Thoracic aorta (tissue), 2 donors: ENCODE measurements at places on chromosomes 5 and 9. TPM values are rescaled to one million over a fixed set of nuclear protein-coding genes. Genes with fewer than 3 reads are reported as not detected.

Gene HTR4
- 7.8 TPM for total RNA-seq

- no peak for DNase-seq
- H3K4me3 ChIP-seq, result peak overlapping the region; percentile 33
- no peaks in the 10 kb centered on the region for H3K27me3 ChIP-seq
- peaks cover 4% of the 10 kb centered on the region for H3K36me3 ChIP-seq
- peaks cover 33% of the 10 kb centered on the region for H3K4me1 ChIP-seq
Measured at GRCh38 chr5:102911973-102912372, 156.9 kb downstream of the PAM start.

Gene FCHO2
- 34.4 TPM for total RNA-seq

GRCh38 chr5:57172466-57173318, 1.2 kb upstream of the GPBP1 start:
- no peaks in the 10 kb centered on the region for H3K36me3 ChIP-seq
- H3K27ac ChIP-seq, result peak overlapping the region; percentile 98
- DNase-seq, result peak; percentile 21
- H3K4me3 ChIP-seq, result peak overlapping the region; percentile 86
- H3K27me3 ChIP-seq, result no peaks in the 10 kb centered on the region

DNA sequence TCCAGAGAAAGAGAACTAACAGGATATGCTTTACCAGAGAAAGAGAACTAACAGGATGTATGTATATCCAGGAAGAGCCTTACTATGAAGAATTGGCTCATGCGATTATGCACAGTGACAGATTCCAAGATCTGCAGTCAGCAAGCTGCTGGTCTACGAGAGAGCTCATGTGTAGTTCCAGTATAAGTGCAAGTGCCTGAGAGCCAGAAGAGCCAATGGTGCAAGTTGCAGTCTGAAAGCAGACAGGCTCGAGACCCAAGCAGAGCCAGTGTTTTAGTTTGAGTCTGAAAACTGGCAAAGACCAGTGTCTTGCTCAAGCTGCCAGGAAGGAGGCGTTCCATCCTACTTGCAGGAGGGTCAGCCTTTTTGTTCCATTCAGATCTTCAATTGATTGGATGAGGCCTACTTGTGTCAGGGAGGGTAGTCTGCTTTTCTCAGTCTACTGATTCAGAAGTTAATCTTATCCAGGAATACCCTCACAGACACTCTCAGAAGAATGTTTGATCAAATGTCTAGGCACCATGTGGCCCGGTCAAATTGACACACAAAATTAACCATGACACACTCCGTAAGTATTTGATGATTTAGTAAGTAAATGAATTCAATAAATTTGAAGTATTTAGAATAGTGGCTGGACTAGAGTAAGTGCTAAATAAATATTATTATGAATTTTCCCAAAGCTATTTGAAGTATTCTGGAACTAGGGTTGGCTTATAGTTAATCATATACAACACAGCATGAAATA, 372.1 kb upstream of the SGCD start:
- H3K36me3 ChIP-seq, result no peaks in the 10 kb centered on the region
- no peaks in the 10 kb centered on the region for H3K27me3 ChIP-seq
- no peak overlapping the region for H3K4me3 ChIP-seq
- no peak for DNase-seq
- peak overlapping the region; percentile 52 for H3K27ac ChIP-seq
- H3K4me1 ChIP-seq, result no peaks in the 10 kb centered on the region

Gene NRARP
- 8.5 TPM for total RNA-seq

GRCh38 chr5:64876203-64876602, 107.5 kb downstream of the CWC27 start:
- no peak overlapping the region for H3K27ac ChIP-seq
- H3K4me1 ChIP-seq, result no peaks in the 10 kb centered on the region
- no peak for DNase-seq

Gene RECK
- 30.5 TPM for total RNA-seq

DNA sequence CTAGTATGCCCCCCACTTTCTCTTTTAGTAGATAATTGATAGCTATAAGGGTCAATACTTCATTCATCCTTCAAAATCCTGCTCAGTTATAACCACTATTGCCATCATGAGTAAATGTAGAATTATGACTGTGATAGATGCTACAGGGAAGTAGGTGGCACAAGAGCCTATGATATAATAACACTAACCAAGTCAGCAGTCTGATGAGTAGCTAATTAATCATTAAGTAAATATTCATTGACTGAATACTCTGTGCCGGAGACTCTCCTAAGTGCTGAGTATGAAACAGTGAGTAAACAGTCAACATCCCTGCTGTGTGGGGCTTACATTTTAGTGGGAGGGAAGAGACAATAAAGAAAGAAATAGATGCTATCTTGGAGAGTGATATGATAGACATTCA, 430.3 kb upstream of the ZNF462 start:
- no peaks in the 10 kb centered on the region for H3K4me1 ChIP-seq
- H3K4me3 ChIP-seq, result no peak overlapping the region
- no peaks in the 10 kb centered on the region for H3K36me3 ChIP-seq
- no peak for DNase-seq
- no peaks in the 10 kb centered on the region for H3K27me3 ChIP-seq

Gene C7
- total RNA-seq, result 105 TPM

- no peak overlapping the region for H3K4me3 ChIP-seq
- no peaks in the 10 kb centered on the region for H3K36me3 ChIP-seq
- DNase-seq, result no peak
- no peaks in the 10 kb centered on the region for H3K4me1 ChIP-seq
- no peaks in the 10 kb centered on the region for H3K27me3 ChIP-seq
- H3K27ac ChIP-seq, result no peak overlapping the region
Measured at GRCh38 chr5:43859309-43859708, 256.3 kb downstream of the NNT start.

GRCh38 chr5:119398727-119399466, 43.1 kb downstream of the TNFAIP8 start:
- H3K27ac ChIP-seq, result peak overlapping the region; percentile 8
- no peak overlapping the region for H3K4me3 ChIP-seq
- peaks cover 28% of the 10 kb centered on the region for H3K4me1 ChIP-seq
- peak; percentile 44 for DNase-seq
- no peaks in the 10 kb centered on the region for H3K27me3 ChIP-seq
- H3K36me3 ChIP-seq, result no peaks in the 10 kb centered on the region

- DNase-seq, result peak; percentile 2
- H3K36me3 ChIP-seq, result no peaks in the 10 kb centered on the region
- no peak overlapping the region for H3K27ac ChIP-seq
- no peak overlapping the region for H3K4me3 ChIP-seq
- no peaks in the 10 kb centered on the region for H3K27me3 ChIP-seq
- H3K4me1 ChIP-seq, result no peaks in the 10 kb centered on the region
Measured at GRCh38 chr9:69945671-69946141, 97.9 kb upstream of the MAMDC2 start.

- H3K27me3 ChIP-seq, result no peaks in the 10 kb centered on the region
- H3K36me3 ChIP-seq, result no peaks in the 10 kb centered on the region
Measured at GRCh38 chr5:124689653-124690052, 56.8 kb downstream of the ZNF608 start.

GRCh38 chr5:5421149-5421960, 1.1 kb upstream of the ICE1 start:
- no peaks in the 10 kb centered on the region for H3K36me3 ChIP-seq
- no peaks in the 10 kb centered on the region for H3K27me3 ChIP-seq
- H3K4me3 ChIP-seq, result peak overlapping the region; percentile 95
- DNase-seq, result no peak
- H3K4me1 ChIP-seq, result peaks cover 39% of the 10 kb centered on the region

DNA sequence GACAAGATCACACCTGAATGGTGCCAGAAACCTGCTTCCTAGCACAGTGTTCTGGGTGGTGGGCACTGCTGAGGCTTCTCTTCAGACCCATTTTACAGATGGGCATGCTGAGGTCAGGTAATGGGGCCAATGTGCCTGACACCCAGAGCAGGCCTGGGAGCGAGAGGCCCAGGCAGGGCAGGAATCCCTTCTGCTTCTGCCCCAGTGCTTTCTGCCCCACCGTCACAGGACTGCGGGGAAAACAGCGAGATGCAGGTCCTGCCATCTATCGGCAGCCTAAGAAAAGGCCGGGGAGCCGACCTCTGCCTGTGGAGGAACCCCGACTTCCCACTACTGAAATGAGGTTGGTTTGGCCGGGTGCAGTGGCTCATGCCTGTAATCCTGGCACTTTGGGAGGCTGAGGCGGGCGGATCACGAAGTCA, 22.8 kb upstream of the RNU6ATAC start:
- H3K27ac ChIP-seq, result no peak overlapping the region
- H3K4me1 ChIP-seq, result peaks cover 18% of the 10 kb centered on the region
- H3K36me3 ChIP-seq, result no peaks in the 10 kb centered on the region
- H3K4me3 ChIP-seq, result no peak overlapping the region
- no peaks in the 10 kb centered on the region for H3K27me3 ChIP-seq

Gene NUTM2G
- total RNA-seq, result not detected

DNA sequence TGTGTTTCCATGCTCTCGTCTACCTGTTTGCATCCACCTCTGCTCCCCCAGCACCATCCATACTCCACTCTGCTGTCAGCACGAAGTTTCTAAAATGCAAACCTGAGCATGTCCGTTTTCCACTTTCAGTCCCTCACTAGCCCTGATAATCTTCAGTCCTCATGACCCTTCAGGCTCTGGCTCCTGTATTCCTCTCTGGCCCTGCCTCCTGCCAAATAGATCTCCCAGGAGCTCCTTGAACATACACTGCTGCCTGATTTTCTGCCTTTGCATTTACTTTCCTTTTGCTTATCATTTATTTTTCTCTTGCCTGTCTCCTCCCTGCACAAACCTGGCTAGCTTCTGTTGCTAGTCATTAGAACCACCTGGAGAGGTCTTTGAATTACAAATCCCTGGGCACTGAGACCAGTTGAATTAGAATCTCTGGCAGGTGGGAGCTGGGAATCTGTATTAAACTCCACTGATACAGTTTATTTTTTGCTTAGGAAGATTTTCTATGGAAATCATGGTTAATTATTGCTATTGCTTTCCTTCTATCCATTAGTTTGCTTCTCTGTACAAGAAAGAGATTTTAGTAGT, 18.5 kb downstream of the ARHGEF28 start:
- DNase-seq, result no peak
- no peaks in the 10 kb centered on the region for H3K36me3 ChIP-seq
- H3K27ac ChIP-seq, result no peak overlapping the region
- peaks cover 15% of the 10 kb centered on the region for H3K4me1 ChIP-seq
- H3K27me3 ChIP-seq, result no peaks in the 10 kb centered on the region
- no peak overlapping the region for H3K4me3 ChIP-seq

Gene SELENOP
- total RNA-seq, result 392 TPM

Gene RGS7BP
- total RNA-seq, result 31.1 TPM

DNA sequence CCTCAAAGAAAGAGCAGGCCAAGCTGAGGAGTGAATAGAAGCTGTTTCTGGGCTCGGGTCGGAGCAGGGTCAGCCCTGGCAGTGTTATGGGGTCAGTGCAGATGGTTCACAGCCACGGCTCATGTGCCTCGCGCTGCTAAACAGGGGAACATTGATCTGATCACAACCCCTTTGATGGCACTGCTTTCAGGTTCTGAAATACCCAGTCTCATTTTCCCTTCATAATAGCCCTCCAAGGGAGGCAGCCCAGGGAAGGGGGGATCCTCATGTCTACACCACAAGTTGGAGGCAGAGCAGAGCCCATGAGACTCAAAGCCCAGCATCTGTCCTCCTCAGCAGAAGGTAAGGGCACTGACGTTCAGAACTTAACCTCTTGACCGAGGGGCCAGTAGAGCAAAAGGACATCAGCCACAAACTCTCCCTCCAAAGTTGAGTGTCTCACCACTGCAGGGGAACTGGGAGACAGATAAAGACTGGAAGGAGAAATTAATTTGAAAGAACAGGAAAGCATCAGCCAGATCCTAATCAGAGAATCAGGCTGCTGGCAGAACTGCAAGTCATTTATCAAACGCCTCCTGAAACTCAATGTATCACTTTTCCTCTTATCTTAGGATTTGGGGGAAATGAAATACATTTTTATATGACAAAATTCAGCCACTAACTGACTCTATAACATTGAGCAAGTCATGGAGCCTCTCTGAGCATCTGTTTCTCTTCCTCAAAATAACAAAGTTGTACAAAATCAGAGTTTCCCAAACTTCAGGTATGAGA, 110.6 kb downstream of the SH3TC2 start:
- peaks cover 14% of the 10 kb centered on the region for H3K4me1 ChIP-seq
- H3K36me3 ChIP-seq, result no peaks in the 10 kb centered on the region
- H3K27ac ChIP-seq, result no peak overlapping the region
- no peak overlapping the region for H3K4me3 ChIP-seq
- no peak for DNase-seq

- H3K27me3 ChIP-seq, result no peaks in the 10 kb centered on the region
- no peak overlapping the region for H3K4me3 ChIP-seq
- H3K4me1 ChIP-seq, result no peaks in the 10 kb centered on the region
- no peaks in the 10 kb centered on the region for H3K36me3 ChIP-seq
- no peak overlapping the region for H3K27ac ChIP-seq
Measured at GRCh38 chr9:106878934-106879333, 16.0 kb downstream of the ZNF462 start.

GRCh38 chr5:53350991-53351770, 129.2 kb upstream of the FST start:
- no peak overlapping the region for H3K4me3 ChIP-seq
- H3K4me1 ChIP-seq, result peaks cover 11% of the 10 kb centered on the region
- no peak for DNase-seq
- H3K27ac ChIP-seq, result no peak overlapping the region

Gene HSPB3
- total RNA-seq, result not detected

GRCh38 chr5:89830691-89831090, 578.9 kb downstream of the CETN3 start:
- H3K27me3 ChIP-seq, result no peaks in the 10 kb centered on the region
- H3K4me3 ChIP-seq, result no peak overlapping the region
- DNase-seq, result no peak
- H3K27ac ChIP-seq, result no peak overlapping the region
- H3K36me3 ChIP-seq, result no peaks in the 10 kb centered on the region
- H3K4me1 ChIP-seq, result peaks cover 16% of the 10 kb centered on the region

GRCh38 chr9:77954013-77954665, 77.5 kb downstream of the GNAQ start:
- H3K27me3 ChIP-seq, result no peaks in the 10 kb centered on the region
- no peaks in the 10 kb centered on the region for H3K36me3 ChIP-seq
- H3K4me3 ChIP-seq, result no peak overlapping the region

Gene LHX6
- total RNA-seq, result 5.0 TPM

Gene FOXD4L6
- not detected for total RNA-seq

GRCh38 chr5:10634562-10634961, 70.7 kb downstream of the ANKRD33B start:
- H3K27me3 ChIP-seq, result no peaks in the 10 kb centered on the region
- no peak overlapping the region for H3K27ac ChIP-seq
- DNase-seq, result no peak
- no peaks in the 10 kb centered on the region for H3K36me3 ChIP-seq
- no peak overlapping the region for H3K4me3 ChIP-seq

DNA sequence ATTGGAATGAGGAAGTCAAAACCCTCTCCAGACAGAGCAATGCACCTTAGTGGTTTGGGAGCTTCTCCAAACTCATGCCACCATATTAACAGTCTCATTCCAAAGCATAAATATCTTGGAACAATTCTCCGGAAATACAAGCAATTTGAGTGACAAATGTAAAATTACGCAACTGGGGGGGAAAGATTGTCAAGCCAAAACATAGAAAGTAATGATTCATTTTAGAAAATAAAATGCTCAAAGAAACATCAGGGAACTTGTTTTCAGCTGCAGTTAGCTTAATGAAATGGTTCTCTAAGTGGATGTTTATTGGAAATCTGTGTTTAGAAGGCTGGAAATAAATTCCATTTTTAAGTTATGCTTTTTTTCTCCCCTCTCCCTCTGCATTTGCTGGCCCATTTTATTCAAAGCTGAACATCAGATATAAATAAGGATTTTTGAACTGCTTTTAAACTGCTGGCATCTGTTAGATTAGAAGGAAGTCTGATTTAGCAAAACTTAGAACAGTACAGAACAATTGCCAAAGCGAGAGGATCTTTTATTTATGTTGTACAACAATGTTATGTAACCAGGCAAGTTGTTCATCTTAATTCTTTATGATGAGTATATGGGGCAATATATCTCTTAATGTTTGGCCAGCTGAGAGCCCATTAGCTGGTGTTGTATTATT, 551.9 kb downstream of the PRELID2 start:
- no peak overlapping the region for H3K27ac ChIP-seq
- H3K4me1 ChIP-seq, result peaks cover 6% of the 10 kb centered on the region
- no peaks in the 10 kb centered on the region for H3K27me3 ChIP-seq
- no peak for DNase-seq
- no peak overlapping the region for H3K4me3 ChIP-seq
- no peaks in the 10 kb centered on the region for H3K36me3 ChIP-seq
